ENCODE measurements at places on chromosomes 13 and 19. TPM values are rescaled to one million over a fixed set of nuclear protein-coding genes. Genes with fewer than 3 reads are reported as not detected.

The BIVM gene
- 11.3 TPM for total RNA-seq

The ZAR1L gene
- 0.15 TPM for total RNA-seq

The LILRB1 gene
- total RNA-seq: not detected

The UBE2L5 gene
- total RNA-seq: 0.15 TPM

The CLEC11A gene
- 7.1 TPM for total RNA-seq

The FFAR3 gene
- not detected for total RNA-seq

The NTF4 gene
- total RNA-seq: 1.7 TPM

The ADGRE3 gene
- not detected for total RNA-seq

The CAPN12 gene
- total RNA-seq: 8.8 TPM

The OXGR1 gene
- total RNA-seq: not detected

The CYP2A6 gene
- 0.57 TPM for total RNA-seq

The C13orf42 gene
- not detected for total RNA-seq

The GNA15 gene
- 1.5 TPM for total RNA-seq

The SPINT2 gene
- 500 TPM for total RNA-seq
